ENCODE measurements at places on chromosomes 16 and 17. TPM values are rescaled to one million over a fixed set of nuclear protein-coding genes. Genes with fewer than 3 reads are reported as not detected.

The FAM117A gene
- 4.6 TPM for polyA plus RNA-seq

The NPW gene
- polyA plus RNA-seq = 0.88 TPM

The CMTM4 gene
- polyA plus RNA-seq = 10.6 TPM

The ABCA3 gene
- polyA plus RNA-seq = 12.8 TPM

The RGS9 gene
- polyA plus RNA-seq = 4.3 TPM

The RNF112 gene
- polyA plus RNA-seq = 6.4 TPM

The TBC1D3E gene
- not detected for polyA plus RNA-seq

The TBC1D16 gene
- 4.2 TPM for polyA plus RNA-seq

The MILR1 gene
- 9.1 TPM for polyA plus RNA-seq

The SPATA32 gene
- polyA plus RNA-seq = not detected

Data from adrenal gland (tissue), 19 donors.